Activated CD8-positive, alpha-beta memory T cell treated with anti-CD3 and anti-CD28 coated beads, Interleukin-2, amount 50 U/mL, for 4 hours (primary cell): ENCODE measurements at places on chromosomes 1 and 21.
A peak's percentile ranks its signal among the peaks of the same experiment; 100 is the strongest.

GRCh38 chr1:115129071-115129640 lies 39.9 kb upstream of the TSPAN2 start:
- no peak for DNase-seq

DNA sequence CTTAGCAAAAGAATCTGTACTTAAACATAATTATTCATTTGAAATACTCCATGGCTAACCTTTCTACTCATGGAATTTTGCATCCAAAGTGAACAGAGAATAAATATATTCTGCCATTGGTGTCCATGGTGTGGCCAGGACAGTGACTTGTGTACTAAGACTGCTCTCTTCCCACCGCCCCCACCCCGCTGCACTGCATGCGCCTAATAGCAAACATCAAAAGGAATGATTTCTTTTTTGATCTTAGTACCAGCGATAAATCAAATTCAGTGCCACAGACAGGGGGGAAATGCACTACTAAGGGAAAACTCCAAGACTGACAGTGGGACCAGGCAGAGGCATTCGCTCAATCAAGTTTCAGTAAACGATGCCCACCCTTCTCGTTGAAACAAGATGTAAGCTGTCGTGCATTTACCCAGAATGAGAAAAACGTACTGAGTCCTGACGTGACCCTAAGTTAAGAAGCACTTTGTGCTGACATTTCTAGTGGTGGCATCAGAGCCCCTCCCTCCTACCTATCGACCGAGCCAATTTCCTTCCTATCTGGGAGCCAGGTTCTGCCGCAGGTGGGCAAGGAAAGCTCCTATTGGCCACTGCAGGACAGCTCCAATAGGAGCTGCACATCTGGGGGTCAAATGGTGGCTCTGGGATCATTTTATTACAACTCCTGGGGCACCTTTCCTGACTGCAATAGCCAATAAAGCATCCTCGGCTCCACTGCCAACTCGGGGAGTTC lies 12.5 kb downstream of the ESRRG start:
- no peak for DNase-seq

- no peak for DNase-seq
Measured at GRCh38 chr21:45959182-45959581, 22.4 kb upstream of the COL6A1 start.

DNA sequence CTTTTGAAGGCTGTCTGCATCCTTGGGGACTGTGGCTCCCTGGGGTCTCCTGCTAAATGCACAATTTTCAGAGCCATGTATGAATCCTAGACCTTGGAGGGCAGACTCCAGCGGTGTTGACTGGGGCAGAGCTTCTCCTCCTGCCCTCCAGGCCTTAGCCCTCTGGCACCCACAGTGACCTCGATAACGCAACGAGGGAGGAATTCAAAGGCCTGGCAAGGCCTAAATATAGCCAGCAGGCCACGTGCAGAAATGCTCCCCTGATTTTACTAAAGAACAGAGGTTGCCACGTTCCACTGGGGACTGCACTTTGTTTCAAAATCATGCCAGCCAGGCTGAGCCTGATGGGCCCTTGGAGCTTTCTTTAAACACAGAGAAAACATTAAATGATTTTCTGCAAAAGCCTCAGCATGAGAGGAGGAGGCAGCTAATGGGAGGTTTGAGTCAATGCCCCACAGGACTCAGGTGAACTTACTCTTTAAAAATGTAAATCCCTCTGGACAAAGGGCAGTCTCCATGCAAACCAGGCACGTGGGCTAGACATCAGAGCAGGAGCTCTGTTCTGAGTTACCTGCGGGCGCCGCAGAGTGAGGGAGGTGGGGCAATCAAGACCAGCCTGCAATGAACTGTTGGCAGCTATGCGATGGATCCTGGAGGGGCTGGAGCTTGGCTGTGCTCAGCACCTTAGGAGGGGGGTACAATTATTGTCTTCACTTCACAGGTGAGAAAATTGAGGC lies 28.0 kb downstream of the GRIK3 start:
- DNase-seq: no peak

GRCh38 chr1:225534135-225534534 lies 106.3 kb upstream of the LBR start:
- no peak for DNase-seq

DNA sequence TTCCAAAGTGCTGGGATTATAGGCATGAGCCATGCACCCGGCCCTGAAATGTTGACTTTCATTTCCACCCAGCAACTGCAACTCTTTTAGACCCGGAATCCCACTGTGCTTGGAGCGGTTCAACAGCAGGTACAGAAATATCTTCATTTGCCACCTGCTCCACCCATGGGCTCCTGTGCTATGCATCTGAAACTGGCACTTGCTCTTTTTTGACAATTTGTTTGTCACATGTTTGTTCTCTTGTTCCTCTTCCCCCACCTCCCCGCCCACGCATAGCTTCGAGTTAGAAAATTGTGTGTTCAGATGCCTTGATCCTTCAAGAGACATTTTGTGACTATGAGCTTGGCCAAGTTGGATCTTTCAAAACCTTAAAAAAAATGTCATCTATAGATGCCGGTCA lies 2.4 kb upstream of the IFNLR1 start:
- peak; percentile 39 for DNase-seq

GRCh38 chr1:97356309-97356708 lies 564.5 kb downstream of the DPYD start:
- no peak for DNase-seq

DNA sequence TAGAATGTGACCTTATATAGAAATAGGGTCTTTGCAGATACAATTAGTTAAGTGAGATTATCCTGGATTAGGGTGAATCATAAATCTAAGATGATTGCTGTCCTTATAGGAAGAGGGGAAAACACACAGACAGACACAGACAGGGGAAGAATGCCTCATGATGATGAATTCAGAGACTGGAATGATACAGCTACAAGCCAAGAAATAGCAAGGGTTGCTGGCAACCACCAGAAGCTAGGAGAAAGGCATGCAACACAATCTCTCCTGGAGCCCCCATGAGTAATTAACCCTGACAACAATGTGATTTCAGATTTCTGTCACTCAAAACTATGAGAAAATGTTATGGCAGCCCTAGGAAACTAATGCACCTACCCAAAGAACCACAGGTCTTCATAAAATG lies 19.1 kb upstream of the PPIH start:
- DNase-seq: no peak

DNA sequence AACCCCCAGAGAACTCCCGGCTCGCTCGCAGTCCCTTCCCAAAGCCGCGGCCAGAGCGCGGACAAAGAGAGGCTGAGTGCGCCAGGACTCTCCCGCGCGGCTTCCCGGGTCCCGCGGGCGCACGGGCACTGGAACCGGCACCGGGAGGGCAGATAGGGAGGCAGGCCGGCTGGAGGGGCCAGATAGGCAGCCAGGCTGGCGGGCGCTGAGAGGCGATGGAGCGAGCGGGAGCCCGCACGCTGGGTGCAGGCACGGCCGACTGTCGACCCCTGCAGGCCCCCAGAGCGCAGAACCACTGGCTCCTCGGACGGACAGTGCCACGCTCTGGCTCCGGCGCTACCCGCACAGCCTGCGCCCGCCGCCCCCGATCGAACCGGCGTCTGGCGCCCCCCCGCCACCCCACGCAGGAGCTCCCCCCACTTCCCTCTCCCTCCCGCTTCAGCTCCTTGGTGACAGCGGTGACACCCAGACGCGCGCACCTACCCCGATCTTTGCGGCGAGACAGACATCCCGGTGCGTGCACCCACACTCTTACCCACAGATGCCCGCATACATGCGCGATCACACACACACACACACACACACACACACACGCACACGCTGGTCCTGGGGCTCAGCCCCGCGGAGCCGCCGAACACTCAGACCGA lies 534 bp downstream of the SLC6A9 start:
- peak; percentile 62 for DNase-seq

- DNase-seq: no peak
Measured at GRCh38 chr1:108034396-108034795, 69.4 kb upstream of the VAV3 start.

DNA sequence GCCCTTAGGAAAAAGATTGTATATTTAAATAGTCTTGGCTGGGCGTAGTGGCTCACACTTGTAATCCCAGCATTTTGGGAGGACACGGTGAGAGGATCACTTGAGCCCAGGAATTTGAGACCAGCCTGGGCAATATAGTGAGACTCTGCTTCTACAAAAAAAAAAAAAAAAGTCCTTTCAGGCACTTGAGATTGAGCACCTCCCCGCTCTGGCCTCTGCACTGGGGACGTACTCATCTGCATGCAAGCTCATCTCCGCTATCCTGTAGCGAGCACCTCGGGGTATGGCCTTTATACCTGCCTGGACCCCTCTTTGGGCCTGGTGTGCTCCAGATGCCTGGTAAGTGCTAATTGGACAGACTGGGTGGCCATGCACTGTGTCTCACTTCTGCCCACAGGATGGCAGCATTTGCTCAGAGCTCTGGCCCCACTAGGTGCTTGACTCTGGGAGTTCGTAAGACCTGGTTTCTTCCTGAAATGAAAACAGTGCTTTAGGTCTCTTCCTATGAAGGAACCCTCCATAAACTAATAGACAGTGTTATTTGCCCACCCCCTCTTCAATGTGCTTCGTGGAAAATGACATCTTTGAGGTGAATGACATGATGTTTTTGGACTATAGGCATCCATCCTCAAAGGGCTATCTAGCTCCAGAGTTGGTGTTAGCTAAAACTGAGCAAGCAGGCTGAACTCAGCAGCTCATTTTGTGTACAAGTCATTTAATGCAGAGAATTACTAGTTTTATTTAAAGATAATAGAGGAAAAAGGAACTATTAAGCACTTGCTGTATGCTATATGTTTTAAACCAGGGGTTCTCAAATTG lies 61.7 kb upstream of the ADAR start:
- DNase-seq: peak; percentile 76

- DNase-seq: no peak
Measured at GRCh38 chr1:244980605-244981004, 116.3 kb upstream of the HNRNPU start.

GRCh38 chr1:115719285-115719684 lies 49.2 kb downstream of the CASQ2 start:
- no peak for DNase-seq

DNA sequence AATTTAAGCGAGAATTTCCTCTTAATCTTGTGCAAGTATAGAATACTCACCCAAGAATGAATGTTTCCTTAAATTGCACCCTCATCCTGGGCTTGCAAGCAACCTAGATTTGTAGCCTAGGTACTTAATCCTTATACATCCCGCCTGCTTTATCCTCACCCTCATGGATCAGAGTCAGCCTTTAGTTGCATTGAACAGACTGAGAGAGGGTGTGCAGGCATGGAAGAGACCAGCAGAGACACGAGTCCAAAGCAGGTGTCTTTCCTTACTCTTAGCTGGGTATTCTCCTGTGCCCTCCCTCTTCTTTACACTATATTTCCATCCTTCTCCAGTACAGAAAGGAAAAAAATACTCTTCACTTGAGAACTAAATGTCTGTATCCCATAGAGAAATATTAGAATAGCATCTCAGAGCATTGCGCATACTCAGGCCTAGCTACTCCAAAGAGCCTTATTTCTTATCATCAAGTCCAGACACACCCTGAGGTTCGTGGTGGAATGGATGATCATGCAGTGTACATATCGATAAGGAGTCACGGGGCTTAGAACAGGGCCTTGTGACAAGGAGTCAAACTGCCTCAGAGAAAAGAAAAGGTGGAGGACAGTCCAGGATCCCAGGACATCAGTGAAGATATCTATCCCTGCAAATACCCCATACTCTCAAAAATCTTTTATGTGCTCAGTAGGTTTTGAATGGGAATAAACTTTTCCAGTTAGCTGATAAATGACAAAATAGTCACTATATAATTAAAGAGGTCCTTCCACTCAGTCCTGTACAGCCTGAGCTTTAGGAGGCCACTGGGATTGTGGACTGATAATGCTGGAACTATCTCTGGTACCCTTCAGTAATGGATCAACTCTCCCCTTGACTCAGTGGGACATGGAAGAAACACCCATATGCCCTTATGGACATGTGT lies 297.9 kb downstream of the GRIK1 start:
- DNase-seq: no peak

DNA sequence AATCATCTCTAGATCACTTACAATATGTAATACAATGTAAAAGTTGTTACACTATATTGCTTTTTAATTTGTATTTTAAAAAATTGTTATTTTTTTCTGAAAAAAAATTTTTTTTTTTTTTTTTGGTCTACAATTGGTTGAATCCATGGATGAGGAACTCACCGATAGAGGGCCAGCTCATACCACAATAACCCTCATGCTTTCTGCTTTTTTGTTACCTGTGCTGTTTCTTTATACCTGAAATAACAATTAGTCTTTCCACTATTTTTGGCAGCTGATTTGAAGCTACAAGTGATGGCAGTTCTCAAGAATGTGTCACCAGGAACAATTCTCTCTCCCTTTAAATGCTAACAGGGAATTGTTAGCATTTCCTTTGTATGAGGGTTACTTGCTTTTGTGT lies 12.0 kb downstream of the SMG7 start:
- DNase-seq: no peak

- no peak for DNase-seq
Measured at GRCh38 chr1:89035080-89035479, 12.4 kb upstream of the GBP3 start.

DNA sequence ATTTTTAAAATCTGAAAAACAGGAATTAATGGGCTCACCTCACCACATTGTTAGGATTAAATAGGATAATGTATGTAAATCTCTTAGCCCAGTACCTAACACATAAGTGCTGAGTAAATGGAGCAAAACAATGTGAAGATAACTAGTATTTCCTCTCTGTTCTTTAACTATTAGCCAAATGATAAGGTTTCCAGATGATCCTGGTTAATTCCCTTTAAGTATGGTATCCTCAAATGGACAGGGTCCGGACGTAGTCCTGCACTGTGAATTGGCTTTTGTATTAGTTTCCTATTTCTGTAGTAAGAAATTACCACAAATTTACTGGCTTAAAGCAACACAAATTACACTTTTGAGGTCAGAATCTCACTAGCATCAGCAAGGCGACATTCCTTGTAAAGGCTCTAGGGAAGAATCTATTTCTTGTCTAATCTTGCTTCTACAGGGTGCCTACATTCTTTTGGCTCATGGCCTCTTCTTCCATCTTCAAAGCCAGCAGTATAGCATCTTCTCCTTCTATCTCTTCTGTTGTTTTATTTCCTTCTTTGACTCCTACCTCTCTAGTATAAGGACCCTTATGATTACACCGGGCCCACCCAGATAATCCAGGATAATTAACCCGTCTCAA lies 17.1 kb downstream of the SCAF4 start:
- no peak for DNase-seq

GRCh38 chr1:202575918-202576653 lies 134.2 kb downstream of the SYT2 start:
- no peak for DNase-seq

GRCh38 chr1:177145106-177146070 lies 19.1 kb downstream of the ASTN1 start:
- no peak for DNase-seq

DNA sequence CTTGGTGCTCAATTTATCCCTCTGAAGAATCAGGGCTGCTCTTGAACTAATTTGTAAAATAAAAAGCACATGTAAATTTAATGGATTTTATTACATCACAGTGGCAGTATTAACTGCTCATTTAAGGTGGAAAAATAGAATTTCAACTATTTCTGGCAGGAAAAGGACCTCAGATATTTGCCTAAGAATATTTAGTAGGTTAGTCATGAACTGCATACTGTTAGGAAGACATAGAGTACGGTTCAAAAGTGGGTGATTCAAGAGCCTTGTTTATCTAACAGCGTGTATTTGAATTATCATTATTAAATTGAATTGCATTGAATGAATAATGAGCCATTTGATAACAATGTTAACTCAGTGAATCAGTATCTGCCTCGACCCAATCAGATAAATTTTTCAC lies 248.8 kb upstream of the PBX1 start:
- no peak for DNase-seq

- DNase-seq: peak; percentile 32
Measured at GRCh38 chr1:165376041-165376810, 19.7 kb upstream of the LMX1A start.

GRCh38 chr21:25901330-25901979 lies 166.7 kb downstream of the GABPA start:
- no peak for DNase-seq
